ENCODE measurements at places on chromosomes 16 and 17.

- DNase-seq, result no peak
These were observed 265.1 kb downstream of the WWOX start for GRCh38 chr16:78364556-78364880.

DNA sequence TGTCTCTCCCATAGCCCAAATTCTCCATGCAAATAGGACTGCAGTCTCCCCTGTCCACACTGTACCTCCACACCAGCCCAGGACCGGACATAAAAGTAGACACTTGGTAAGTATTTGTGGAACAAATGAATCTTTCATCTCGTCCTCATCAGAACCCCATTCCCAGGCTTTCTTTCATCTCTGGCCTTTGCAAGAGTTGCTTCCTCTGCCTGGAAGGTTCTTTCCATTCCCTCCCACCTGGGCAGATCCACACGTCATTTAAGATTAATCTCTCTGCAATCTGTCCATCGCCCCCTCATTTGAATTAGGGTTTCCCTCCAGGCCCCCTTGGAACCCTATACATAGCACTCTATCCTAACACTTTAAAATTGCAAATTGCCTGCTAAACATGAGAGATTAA, 3.9 kb upstream of the NXPH3 start:
- no peak for DNase-seq

GRCh38 chr17:55673743-55674506, 48.7 kb downstream of the TMEM100 start:
- DNase-seq, result no peak

DNA sequence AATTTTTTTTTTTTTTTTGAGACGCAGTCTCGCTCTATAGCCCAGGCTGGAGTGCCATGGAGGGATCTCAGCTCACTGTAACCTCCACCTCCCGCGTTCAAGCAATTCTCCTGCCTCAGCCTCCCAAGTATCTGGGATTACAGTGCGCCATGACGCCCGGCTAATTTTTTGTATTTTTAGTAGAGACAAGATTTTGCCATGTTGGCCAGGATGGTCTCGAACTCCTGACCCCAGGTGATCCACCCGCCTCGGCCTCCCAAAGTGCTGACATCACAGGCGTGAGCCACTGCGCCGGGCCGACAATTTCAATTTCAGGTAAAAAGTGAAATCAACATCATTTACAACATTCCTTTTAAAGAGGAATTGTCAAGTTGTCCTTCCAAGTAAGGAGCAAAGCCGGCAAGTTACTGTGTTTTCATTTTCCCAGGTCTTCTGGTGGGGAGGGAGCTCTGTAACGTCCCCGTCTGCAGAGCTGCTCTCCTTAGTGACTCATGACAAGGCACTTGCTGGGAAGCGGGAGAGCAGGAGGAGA, 873 bp downstream of the NPLOC4 start:
- no peak for DNase-seq

GRCh38 chr16:79250502-79251098, 349.9 kb downstream of the MAF start:
- DNase-seq, result no peak

- no peak for DNase-seq
These were observed 62.1 kb upstream of the TNRC6A start for GRCh38 chr16:24667244-24667764.

DNA sequence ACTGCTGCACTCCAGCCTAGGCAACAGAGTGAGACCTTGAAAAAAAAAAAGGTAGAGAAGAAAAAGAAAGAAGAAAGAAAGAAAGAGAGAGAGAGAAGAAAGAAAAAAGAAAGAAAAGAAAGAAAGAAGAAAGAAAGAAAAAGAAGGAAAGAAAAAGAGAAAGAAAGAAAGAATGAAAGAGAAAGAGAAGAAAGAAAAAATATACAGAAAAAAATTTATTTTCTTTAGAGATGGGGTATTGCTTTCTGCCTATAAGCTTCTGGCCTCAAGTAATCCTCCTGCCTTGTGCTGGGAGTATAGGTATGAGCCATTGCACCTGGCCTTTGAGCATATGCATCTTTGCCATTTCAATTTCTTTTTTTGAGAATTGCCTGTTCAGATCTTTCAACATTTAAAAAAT, 156.8 kb downstream of the IRX3 start:
- DNase-seq, result no peak
